ENCODE measurements at places on chromosomes 1 and 21. TPM values are rescaled to one million over a fixed set of nuclear protein-coding genes. Genes with fewer than 3 reads are reported as not detected.

The ADAMTS5 gene
- total RNA-seq: 17.3 TPM

GRCh38 chr1:82225421-82226185, 424.9 kb downstream of the ADGRL2 start:
- DNase-seq: no peak

The PMF1 gene
- 81.8 TPM for total RNA-seq

GRCh38 chr1:220824031-220824989, 37.6 kb downstream of the MTARC1 start:
- no peak for DNase-seq

The IKBKE gene
- 37.4 TPM for total RNA-seq

The SPRR2B gene
- not detected for total RNA-seq

Measured in kidney epithelial cell (primary cell).